Stimulated activated CD8-positive, alpha-beta memory T cell treated with anti-CD3 and anti-CD28 coated beads, Interleukin-2, amount 100 ng/mL, for 48 hours (primary cell): ENCODE measurements at places on chromosomes 12 and 14.

DNA sequence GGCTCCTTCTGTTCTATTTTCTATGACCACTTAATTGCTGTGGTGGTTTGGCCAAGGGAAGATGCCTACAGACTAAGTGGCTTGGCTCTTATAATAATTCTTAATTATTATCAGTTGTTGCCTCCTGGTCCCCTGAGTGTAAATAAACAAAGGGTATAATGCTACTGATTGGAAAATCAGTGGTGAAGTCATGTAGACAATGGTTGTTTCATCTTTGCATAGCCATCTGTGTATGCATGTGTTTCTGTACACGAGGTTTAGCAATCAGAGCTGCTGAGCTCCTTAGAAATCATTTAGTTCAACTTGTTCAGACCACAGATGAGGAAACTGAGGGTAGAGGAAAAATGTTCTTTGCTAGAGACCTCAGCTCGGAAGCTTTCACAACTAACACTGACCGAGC is 152.2 kb downstream of the STXBP6 start:
- no peak for DNase-seq

DNA sequence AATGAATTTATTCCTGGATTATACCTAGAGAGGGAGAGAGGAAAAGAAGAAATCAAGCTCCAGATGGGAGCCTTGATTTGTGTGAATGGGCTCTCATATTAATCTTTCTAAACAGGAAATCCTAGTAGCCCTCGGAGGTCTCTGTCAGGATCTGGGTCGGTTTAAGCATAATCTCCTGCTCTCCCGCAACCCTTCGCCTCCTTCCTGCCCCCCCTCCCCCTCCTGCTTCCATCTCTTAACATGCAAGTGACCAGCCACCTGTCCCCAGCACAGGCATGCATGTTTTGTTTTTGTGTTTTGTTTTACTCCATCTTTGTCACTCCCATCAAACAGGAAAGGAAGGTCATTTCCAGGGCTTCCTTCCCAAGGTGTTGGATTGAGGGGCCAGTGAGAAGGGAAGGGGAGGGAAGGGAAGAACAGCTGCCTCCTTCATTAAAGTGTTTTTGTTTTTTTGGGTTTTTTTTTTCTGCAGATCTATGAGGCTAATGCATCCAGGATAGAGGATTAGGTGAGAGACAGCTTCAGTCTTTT is 4.8 kb upstream of the KCNA5 start:
- no peak for DNase-seq

DNA sequence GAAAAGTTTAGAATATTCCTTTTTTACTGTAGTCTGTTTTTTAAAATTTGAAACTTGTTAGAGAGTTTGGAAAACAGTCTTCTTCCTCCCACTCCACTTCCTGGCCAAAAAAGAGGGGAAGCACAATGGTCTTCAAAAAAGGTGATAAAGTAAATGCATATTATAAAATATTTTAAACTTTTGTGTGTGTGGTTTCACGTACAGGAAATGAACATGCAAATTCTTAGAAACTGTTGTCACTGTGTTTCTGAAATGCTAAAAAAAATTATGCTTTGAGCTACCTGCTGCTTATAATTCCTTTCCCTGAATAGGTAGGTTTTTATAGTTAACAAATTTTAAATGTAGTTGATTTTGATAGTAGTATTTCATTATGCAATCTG is 2.9 kb downstream of the FGFR1OP2 start:
- DNase-seq: no peak

DNA sequence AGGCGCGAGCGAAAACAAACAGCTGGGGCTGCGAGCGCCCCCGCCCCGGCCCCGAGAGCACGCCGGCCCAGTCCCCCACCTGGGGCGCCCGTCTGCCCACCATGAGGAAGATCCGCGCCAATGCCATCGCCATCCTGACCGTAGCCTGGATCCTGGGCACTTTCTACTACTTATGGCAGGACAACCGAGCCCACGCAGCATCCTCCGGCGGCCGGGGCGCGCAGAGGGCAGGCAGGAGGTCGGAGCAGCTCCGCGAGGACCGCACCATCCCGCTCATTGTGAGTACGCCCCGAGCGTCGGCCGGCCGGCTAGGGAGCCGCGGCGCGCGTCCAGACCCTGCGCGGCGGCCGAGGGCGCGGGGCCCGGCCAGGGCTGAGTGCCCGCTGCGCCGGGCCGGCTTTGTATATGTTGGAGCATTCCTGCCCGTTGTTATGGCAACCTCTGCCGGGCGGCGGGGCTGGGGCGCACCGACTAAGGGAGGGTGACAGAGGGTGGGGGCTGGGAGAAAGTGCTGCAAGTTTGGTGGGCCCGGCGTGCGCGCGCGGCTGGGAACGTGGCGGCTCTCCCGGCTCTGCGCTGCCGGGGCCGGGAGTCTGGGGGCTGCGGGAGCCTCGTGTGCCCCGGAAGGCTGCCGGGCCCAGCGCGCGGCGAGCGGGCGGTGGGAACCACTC is 367 bp downstream of the GALNT16 start:
- no peak for DNase-seq

DNA sequence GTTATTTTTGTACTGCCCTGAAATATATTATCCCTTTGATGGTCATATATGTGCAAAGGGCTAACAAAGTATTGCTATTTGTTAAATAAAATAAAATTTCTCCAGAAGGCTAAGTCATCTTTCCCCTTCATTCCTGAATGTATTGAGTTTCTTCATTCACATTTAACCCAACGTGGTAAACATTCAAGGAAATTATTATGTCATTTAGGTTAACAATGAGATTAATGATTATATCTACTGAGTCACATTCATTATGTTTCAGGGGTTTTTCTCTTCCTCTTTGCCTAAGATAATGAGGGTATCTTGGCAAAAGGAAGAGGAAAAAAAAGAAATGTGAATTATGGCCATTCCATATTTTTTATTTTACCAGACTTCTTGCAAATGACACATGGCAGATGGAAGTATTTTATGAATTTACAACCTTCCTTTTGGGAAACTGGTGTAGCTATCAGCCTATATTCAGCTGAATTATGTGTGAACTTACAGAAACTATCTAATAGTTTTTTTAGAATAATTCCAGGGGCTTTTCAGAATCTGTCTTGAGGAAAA is 27.2 kb downstream of the TSPAN8 start:
- no peak for DNase-seq

GRCh38 chr12:28974166-28974565 is 174.9 kb upstream of the FAR2 start:
- no peak for DNase-seq

DNA sequence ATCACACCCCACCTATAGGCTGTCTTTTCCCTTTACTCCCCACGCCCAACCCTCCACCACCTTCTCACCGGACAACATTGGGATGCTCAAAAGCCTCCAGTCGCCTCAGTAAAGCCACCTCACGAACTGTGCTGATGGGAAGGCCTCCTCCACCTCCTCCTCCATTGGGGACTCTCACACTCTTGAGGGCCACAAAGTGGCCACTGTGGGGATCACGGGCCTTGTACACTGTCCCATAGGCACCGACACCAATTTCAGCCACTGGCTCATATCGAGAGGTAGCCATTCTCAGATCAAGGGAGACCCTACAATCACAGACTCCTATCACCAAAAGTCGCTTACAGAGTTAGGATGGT is 700 bp downstream of the CDK4 start:
- no peak for DNase-seq

GRCh38 chr12:43648636-43649035 is 96.6 kb upstream of the ADAMTS20 start:
- DNase-seq: no peak
